Trophoblast cell (in vitro differentiated cells and primary cell): ENCODE measurements at places on chromosomes 16 and 17.
A peak's percentile ranks its signal among the peaks of the same experiment; 100 is the strongest.

DNA sequence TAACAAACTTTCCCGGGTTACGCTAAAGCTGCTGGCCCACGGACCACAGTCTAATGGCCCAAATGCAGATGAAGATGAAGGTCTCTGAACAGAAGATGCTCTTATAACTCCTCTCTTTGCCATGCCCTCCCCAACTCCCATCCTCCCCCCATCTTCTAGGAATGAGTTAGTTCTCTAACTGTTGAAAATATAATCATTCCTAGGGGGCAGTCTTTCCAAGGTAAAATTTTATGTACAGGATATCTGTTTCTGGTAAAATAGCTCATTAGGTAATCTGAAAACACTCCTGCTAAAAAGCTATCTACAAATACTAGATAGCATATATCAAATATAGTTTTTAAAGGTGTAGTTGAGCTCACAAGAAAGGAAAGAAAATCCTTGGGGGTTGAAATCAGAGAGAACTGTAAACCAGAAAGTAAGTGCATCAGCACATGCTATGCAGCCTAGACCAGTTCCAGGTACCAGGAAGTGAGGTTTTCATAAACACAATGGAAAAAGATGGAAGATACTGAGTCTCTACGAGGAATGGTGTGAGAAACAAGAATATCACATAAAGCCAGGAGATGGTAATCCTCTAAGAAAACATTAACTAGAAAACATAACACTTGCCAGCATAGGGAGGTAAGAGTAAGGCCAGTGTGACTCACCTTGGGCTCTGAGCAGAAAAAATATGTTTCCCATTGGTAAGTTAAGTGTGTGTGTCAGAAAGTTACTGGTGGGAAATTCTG lies 38.1 kb downstream of the CMC2 start:
- no peak for DNase-seq

DNA sequence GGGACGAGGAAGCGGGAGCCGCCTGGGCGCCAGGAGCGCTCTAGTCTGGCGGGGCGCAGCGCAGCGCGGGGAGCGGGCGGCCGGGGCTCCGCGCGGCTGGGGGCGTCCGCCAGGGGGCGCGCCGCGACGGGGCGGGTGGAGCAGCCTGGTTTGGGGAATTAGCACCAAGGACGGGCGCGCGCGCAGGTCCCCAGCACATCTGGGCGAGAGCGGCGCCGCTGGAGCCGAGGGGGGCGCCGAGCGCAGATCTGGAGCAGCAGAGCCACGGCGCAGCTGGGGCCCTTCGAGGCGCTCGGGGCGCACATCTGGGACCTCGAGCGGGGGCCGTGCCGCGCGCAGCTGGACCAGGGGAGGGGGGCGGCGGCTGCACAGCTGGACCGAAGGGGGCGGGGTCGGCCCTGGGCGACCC lies at the start of gene NXPH3:
Gene NXPH3, plus strand, starts transcription at position 193 of the 409 bp plus-strand sequence. CDS start 349 bp downstream, outside the sequence.
- peak; percentile 31 for DNase-seq

DNA sequence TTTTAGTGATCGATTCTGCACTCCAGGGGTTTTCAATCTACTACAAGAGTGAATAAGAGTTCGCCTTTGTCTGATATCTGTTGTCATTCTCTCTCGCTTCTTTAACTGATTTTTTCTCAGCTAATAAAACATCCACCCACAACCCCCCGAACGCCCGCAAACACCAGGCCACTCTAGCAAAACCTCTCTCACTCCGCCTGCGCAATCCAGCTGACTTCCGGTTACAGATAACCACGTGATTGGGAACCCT lies 338 bp upstream of the RPL19 start:
- DNase-seq = peak; percentile 82

DNA sequence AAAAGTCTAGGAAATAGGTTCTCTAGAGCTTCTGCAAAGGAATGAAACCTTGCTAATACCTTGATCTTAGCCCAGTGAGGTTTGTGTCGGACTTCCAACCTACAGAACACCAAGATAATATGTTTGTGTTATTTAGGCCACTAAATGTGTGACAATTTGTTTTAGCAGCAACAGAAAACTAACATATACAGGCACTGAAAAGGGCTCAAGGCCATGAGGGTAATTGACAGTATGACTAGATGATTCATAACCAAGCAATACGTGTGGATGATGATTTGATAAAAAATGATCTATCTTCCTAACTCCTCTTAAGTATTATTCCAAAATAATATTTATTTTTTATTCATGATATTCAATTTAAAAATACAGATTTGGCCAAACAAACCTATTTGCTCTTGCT lies 27.7 kb upstream of the MED13 start:
- DNase-seq = peak; percentile 29

- DNase-seq = no peak
Measured at GRCh38 chr17:75295201-75296158, 6.2 kb upstream of the SLC25A19 start.

DNA sequence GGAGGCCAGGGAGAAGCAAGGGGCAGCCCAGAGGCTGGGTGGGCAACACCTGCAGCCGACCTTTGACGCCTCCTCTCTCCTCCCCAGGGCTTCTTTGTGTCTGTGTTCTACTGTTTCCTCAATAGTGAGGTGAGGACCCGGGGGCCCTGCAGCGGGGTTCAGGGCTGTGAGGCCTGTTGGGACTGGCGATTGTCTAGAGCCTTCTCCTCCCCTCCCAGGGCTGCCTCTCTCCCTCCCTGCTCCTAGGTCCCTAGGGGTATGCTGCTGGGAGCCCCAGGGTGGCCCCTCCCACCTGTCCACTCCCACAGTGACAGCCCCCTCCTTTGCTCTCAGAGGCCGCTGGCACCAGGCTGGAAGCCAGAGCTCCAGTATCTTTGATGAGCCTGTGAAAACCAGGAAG lies 10.8 kb upstream of the SPPL2C start:
- DNase-seq = no peak

GRCh38 chr16:17470182-17470907 lies 415 bp downstream of the XYLT1 start:
- peak; percentile 30 for DNase-seq

DNA sequence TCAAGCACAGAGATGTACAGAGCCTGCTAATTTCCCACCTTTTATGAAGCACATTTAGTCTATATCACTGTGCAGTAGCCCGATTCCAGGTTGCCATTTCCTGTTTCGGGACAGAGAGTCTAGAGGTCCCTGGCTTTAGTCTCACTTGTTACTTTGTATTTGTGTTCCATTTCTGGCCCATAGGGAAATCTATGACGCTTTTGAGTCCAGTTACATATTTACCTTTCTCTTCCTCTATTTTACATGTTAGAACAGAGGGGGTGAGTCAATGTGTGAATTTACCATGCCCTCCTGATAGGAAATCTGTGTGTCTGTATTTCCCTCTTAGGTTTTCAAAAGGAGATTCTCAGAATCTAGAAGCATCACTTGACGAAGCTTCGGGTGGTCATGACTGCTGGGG lies 227.1 kb upstream of the ZFHX3 start:
- DNase-seq = no peak

GRCh38 chr16:12553191-12553590 lies 250.5 kb downstream of the CPPED1 start:
- DNase-seq = no peak

DNA sequence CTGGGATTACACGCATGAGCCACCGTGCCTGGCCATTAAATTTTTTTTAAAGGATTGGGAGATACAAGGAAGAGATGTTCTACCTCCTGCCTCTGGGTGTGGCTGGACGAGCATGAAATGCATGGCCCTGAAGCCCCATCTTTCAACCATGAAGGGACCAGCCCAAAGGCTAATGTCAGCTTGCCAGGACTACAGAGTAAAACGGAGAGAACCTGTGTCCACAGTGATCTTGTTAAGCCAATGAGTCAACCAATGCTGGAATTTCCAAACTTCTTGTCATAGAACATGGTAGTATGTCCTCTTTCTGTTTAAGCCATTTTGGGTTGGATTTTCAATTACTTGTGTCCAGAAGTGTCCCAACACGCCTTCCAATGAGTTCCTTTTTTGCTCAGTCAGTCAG lies 71.3 kb downstream of the RTN4RL1 start:
- no peak for DNase-seq

GRCh38 chr16:85988306-85988705 lies 89.3 kb downstream of the IRF8 start:
- no peak for DNase-seq

DNA sequence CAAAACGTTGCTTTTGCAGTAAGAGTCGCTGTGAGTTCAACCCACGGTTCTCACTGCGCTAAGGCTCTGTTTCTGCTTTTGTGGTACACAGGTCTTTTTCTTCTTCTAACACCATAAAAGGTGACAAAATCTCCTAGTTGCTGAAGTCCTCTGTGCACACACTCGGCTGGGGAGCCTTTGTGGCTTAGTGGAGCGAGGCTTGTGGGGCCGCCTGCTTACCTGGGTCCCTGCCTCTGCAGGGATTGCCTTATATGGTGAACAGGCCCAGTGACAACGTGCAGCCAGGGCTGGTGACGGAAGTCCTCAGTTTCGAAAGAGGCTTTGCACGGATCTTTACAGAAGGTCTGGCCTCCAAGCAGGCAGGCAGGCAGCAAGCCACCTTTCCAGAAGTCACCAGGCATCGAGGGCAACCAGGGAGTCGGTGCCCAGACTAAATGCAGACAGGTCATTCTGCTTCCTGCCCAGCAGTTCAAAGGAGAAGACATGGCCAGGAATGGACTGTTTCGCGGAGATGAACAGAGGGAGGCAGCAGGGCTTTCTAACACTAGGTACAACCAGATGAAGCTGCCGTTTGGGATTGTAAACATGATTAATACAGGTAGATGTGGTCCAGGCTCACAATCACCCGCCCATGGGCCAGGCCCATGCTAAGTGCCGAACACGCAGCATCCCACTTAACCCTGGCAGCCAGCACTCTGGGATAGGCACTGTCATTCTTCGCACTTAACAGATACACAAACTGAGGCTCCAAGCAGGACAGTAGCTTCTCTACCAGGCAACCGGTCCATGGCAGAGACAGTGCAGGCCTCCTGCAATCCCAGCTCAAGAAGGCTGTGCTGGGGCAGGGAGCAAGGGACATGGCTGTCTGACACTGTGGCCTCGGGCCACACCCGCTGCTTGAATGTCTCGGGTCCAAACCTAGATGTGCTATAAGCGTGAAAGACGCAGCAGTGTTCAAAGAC lies 10.7 kb upstream of the MEAK7 start:
- peak; percentile 57 for DNase-seq

GRCh38 chr17:49114703-49115102 lies 17.9 kb upstream of the B4GALNT2 start:
- DNase-seq = no peak

DNA sequence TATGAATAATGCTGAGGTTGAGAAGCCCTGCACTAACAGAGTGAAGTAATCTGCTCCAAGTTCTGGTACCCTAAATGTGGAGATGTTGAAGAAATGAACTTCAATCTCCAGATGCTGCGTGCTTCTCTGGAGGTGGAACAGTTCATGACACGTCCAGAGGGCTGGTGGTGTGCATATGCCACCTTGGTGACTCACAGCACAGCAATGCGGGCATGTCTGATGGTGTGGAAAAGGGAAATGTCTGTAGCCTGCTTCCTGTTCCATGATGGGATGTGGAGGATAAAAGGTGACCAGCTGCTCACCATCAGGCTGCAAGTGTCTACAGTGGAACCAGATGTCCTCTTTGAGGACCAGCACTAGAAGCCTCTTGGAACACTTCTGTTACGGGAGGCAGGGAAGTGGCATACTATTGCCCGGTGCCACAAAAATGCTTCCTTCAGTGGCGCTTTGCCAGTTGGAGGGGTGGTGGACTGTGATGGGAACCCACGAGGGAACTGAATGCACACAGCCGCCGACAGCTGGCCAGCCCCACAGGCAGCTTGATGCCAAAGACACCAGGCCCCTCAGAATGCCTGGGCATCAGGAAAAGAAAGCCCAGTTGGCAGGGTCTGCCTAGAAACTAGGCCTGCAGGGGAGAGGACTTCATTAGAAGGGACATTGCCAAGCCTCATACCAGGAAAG lies 19.9 kb downstream of the SNX11 start:
- DNase-seq = peak; percentile 15
